A172 (cell line): ENCODE measurements at places on chromosomes 6 and 20. TPM values are rescaled to one million over a fixed set of nuclear protein-coding genes. Genes with fewer than 3 reads are reported as not detected.

The RFX6 gene
- not detected in 2 replicates for total RNA-seq

The SEMG1 gene
- not detected in 2 replicates for total RNA-seq

The NOTCH4 gene
- total RNA-seq, result 0.81 and 1.6 TPM in 2 replicates

The EYS gene
- total RNA-seq, result 0.24 and 0.81 TPM in 2 replicates

The KIF13A gene
- total RNA-seq, result 22.9 and 25.9 TPM in 2 replicates

The RALY gene
- total RNA-seq, result 126 and 147 TPM in 2 replicates

The MYL9 gene
- 9.4 and 9.8 TPM in 2 replicates for total RNA-seq

The PNPLA1 gene
- total RNA-seq, result not detected in 2 replicates

The TAAR5 gene
- not detected in 2 replicates for total RNA-seq

- DNase-seq, result no peak
Measured at GRCh38 chr20:46118481-46119020, 437 bp downstream of the CD40 start.

DNA sequence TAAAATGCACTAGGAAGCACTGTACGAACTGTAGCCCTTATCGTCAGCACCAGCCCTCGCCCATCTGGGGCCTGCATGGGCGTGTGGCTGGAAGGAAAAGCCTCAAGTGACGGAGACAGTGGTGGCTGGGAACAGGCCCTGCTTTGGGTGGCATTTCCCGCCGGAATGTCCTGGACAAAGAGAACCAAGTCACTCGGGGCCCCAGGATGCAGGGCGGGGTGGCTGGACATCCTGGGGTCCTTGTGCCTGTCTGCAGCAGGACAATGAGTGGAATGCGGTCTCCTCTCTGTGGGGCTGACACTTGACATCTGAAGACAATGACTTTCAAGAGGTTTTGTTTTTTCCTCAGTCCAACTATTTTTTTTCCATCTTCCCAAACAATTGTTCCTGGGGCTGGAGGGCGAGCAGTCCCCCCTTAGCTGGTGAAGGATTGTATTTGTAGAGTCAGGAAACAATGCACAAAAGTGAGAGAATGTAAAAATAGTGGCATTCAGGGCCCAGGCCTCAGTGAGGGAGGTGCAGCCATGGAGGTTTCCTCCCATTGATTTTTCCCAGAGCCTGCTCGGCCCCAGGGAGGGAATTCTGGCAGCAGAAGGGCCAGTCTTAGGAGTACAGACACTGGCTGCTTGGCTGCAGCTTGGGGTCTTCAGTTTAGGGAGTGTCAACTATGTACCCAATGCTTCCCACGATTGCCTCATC lies 64.4 kb downstream of the PREX1 start:
- no peak for DNase-seq

GRCh38 chr6:139941826-139942225 lies 567.4 kb upstream of the CITED2 start:
- DNase-seq, result no peak

GRCh38 chr6:134421501-134421900 lies 103.6 kb upstream of the SGK1 start:
- peak; percentile 41 for DNase-seq

DNA sequence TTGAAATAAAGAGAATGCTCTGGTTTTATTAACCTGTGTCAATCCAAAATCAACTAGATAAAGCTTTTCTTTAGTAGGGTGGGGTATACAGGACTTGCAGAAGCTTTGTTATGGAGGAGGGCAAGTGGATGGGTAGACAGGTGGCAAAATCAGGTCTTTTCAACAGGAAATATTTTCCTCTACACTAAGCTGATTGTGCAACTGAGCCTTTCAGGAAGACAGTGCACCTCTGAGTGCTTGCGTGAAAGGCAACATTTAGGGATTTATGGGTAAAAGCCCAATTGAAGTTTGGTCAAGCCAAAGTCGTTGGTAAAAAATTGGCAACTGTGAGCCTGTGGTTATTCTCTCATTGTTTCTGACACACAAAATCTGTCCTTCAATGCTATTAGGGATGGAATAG lies 23.8 kb upstream of the TUBB2A start:
- no peak for DNase-seq

GRCh38 chr6:149729824-149730223 lies 11.9 kb upstream of the LATS1 start:
- DNase-seq, result no peak

- no peak for DNase-seq
Measured at GRCh38 chr6:131225959-131226358, 90.7 kb downstream of the AKAP7 start.
